ENCODE measurements at places on chromosomes 12 and 14.

DNA sequence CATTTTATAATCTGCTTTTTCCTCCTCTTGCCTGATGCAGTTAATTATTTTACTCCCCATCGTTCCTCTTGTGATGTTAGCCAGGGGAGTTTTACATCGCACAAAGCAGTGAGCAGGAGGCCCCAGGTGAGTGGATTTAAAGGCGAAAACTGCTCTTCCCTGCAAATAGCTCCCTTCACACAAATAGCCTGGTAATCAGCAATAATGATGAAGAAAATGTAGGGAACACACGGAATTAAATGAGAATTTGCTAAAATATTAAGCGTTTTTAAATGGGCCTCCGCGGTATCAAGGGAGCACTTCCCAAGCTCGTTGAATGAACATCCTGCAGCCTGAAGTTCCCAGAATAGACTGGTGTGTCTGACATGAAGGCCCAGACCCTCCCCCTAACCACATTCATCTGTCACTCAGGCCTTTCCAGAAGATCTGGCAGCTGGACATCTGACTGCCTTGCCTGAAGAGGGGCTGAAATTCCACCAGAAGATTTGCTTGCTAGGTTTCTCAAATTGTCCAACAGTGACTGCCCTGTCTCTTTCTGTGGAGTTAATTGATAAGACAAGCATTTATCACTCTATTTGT, 127.2 kb downstream of the CCDC60 start:
- DNase-seq: no peak

DNA sequence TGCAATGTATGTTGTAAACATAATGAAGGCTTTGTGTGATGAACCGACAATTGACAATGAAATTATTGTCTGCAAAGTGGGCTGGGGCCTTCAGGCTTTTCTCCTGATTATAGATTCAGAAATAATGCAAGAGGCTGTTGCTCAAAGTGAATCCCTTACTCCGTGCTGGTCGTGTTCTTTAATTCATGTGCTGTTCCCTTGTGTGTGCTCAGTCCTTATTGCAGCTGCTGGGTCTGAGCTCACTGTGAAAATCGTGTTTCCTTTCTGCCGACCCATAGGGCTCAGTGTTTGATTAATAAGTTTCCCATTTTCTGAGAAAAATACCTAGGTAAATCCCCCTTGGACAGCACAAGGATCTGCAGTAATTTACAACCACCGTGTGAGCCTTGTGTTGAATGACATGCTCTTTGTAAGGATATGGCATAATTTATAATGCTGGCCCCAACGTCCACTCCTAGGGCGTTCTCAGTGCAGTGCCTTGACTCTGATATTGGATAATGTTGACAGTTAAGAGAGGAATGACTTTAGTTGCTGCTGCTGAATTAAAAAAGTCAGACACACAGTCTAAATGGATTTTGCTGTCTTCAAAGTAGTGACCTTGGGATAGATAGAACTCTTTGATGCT, 81.6 kb downstream of the RGS6 start:
- no peak for DNase-seq

DNA sequence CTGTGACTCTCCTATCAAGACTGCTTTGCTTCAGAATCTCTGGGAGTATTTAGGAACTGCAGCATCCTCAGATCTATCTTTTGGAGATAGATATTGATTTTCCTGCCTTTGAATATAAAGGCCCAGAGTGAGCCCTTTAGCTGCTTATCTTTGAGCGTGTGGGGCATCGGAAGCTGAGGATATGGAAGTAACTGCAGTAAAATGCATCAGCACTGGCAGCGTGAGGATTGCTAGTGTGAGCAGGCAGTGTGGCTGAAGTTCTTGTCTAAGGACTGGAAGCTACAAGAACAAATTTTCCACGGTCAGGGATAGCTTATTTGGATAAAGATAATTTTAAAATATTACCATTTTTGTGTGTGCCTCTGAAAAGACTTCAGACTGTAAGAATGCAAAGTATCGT, 474.7 kb downstream of the NPAS3 start:
- no peak for DNase-seq

GRCh38 chr14:101839236-101839635, 77.7 kb downstream of the PPP2R5C start:
- DNase-seq: no peak

- no peak for DNase-seq
Measured at GRCh38 chr12:104412681-104413080, 44.1 kb upstream of the CHST11 start.

DNA sequence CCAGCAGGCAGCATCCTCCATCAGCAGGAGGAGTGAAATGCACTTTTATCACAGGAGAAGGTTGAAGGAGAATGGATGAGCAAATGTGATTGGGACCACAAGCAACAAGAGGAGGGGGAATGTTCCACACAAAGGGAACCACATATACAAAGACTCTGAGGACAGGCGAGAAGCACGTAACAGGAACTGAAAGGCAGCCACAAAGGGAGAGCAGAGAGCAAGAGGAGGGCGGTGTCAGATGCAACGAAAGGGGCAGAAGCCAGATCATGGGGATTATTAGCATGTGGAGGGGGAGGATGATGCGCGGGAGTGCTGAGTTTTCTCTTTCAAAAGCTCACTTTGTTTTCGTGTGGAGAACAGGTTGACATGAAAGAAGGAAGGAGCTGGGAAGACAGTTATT, 241.1 kb downstream of the SPTSSA start:
- no peak for DNase-seq

- DNase-seq: no peak
Measured at GRCh38 chr12:124786061-124786964, 77.4 kb downstream of the SCARB1 start.

- no peak for DNase-seq
Measured at GRCh38 chr12:67952787-67953186, 36.5 kb upstream of the IFNG-AS1 start.

DNA sequence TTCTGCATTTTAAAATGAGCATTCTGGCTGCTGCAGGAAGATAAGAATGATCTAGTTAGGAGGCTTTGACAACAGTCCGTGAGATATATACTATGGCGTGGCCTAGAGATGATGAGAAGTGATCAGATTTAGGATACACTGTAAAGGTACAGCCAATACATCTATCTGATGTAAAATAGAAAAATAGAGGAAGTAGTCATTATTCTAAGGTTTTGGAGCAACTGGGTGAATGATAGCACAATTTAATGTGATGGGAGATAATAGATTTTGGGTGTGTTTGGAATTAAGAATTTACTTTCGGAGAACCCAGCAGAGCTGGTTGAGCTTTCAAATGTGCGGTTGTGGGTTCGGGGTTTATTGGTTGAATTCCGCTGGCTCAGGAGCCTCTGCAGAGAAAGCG, at the start of gene ANP32D:
ANP32D (plus strand) TSS at position 301 of the 400 bp plus-strand sequence. CDS start 106 bp downstream, outside the sequence.
- DNase-seq: no peak

DNA sequence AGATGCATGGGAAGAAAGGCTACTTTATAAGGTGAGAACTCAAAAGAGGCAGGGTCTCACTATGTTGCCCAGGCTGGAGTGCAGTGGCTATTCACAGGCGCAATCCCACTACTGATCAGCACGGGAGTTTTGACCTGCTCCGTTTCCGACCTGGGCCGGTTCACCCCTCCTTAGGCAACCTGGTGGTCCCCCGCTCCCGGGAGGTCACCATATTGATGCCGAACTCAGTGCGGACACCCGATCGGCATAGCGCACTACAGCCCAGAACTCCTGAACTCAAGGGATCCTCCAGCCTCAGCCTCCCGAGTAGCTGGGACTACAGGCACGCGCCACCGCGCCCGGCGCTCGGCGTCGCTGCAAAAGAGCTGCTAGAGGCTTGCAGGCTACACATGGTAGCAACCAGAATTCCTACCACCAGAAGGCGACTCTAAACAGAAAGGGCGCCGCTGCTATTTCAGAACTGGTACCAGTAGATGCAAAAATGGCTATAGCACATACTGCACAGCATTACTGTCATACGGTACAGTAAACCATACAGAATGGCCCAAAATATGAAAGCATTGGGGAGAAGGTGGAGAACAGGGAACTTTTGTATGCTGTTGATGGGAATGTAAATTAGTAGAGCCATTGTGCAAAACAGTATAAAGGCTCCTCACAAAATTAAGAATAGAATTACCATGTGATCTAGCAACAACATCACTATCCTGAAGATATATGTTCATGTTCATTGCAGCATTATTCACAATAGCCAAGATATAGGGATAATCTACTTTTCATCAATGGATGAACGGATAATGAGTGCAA, 1.2 kb upstream of the NEMF start:
- DNase-seq: peak; percentile 63

DNA sequence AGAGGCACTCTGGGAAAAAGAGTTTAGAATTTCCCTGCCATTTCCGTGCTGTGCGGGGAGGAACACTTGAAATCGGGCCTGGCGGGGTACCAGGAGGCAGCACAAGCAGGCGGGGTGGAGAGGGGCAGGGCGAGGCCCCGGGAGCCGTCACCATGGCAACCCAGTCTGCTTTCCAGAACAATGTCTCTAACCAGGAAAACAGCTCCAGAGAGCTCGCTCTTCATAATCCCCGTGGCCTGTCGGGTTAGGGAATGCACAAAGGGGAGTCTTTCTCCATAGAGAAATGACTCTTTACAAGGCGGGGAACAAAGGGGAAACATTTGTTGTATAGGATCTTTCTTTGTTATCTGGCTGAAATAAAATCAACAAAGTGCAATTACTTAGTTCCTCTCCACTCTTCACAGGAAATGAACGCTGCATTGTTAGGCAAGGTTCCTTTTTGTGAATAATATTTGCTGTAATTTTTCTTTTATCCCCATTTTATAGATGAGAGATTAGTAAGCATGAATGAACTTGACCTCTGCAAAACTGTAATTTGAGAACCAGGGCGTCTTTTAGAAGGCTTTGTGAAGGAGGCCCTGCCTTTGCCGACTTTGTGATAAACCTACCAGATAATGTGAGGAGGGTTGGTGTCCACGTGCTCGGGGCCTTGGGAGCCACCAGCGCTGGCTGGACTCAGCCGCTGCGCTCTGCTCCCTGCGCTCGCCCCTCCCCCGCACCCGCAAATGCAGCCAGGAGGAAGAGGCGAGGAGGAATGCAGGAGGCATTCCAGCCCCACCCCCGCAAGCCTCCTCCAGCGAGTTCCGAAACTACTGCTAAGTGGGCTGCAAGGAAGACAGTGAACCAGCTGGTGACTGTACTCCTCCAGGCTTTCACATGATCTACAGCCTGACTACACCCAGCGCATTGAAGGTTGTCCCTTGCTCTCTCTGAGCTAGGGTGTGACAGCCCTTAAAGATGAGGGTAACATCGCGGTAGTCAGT, 105.2 kb upstream of the ATF7IP start:
- no peak for DNase-seq

DNA sequence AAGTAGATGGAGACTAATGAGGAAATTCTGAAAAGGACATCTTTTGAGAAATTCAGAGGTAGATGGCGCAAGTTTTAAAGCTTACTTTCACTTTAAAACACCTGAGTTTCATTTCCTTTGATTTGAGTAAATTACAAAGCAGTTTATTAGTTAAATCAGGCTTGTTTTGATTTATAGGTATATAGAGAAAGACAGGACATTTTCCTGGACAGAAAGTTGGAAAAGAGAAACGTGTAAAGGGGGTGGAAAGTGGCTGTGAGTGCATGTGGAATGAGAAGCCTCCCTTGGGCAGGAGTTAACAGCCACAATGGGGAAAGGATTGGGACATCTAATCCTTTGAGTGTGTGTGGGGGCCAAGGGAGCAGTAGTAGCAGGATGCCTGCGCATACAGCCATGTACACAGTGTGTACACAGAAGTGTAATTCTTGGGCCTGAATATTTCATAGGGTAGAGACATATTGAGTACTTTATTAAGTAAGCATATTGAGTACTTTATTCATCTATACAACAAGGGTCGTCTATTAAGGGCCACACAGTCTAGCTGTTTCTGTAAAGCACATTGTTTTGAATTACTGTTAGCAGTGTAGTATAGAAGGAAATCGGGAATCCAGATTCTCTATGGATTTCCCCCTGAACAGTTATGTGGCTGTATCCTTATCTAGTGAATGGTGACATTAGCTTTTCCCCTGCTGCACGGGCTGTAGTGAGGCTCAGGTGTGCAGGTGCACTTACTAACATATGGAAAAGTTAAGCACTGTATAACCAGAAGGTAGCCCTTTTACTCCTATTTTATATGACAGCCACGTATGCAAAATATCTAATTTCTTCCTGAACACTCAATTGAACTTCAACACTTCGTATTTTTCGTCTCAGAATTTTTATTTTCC, 19.1 kb downstream of the MARK3 start:
- DNase-seq: peak; percentile 30

DNA sequence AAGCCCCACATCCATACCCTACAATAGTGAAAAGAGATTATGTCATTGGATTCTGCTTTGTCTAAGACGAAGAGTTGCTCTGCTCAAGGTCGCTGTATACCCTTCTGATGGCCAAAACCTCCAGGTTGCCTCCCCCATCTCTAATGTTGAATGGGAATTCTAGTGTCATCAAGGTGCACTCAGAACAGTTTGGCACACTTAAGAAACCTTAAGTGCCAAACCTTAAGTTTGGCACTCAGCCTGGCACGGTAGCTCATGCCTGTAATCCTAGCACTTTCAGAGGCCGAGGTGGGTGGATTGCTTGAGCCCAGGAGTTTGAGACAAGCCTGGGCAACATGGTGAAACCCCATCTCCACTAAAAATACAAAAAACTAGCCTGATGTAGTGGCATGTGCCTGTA, 1245.6 kb upstream of the SEL1L start:
- DNase-seq: no peak

GRCh38 chr14:61516964-61517653, 178.2 kb upstream of the HIF1A start:
- DNase-seq: no peak

DNA sequence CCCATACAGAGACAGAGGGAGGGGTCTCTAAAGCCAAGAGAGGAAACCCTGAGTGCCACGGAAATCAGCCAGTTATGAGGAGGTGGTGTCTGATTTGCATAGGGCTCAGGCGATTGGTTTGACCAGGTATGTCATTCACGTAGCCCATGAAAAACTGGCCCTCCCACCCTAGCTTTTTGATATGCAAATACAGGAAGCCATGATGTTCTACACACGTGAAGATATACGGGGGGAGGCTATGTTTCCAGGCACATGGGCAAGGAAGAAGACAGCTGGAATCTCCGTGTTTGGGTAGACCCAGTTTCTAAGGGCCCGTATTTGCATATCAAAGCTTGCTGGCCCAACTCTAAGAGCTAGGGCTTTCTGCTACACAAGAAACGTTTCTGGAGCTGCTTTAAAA, 717.8 kb upstream of the SEL1L start:
- no peak for DNase-seq

DNA sequence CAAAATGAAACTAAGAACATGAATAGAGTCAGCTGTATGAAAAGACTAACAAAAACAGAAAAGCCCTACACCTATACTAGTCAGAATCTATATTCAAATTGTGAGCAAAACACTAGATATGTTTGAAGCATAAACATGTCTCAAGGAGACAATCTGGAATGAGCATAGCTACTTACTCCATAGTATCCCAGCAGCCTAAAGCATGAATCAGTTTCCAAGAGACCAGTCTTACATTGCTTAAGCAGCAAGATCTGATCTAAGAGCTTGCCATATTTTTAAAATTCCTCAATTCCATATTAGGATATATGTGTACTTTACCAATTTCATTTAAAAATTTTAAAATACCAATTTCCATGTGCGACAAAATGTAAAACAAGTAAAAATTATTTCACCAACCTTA, 7.7 kb downstream of the CAPS2 start:
- DNase-seq: no peak

- no peak for DNase-seq
Measured at GRCh38 chr12:81962126-81962856, 203.1 kb upstream of the PPFIA2 start.

- DNase-seq: no peak
Measured at GRCh38 chr12:104519190-104520019, 62.7 kb downstream of the CHST11 start.

- DNase-seq: peak; percentile 40
Measured at GRCh38 chr12:56158926-56159461, 835 bp downstream of the MYL6 start.

GRCh38 chr14:71290301-71290700, 383.0 kb downstream of the PCNX1 start:
- DNase-seq: no peak
